ENCODE measurements at places on chromosomes 5 and 9. TPM values are rescaled to one million over a fixed set of nuclear protein-coding genes. Genes with fewer than 3 reads are reported as not detected.

Gene LHX2
- not detected for total RNA-seq

DNA sequence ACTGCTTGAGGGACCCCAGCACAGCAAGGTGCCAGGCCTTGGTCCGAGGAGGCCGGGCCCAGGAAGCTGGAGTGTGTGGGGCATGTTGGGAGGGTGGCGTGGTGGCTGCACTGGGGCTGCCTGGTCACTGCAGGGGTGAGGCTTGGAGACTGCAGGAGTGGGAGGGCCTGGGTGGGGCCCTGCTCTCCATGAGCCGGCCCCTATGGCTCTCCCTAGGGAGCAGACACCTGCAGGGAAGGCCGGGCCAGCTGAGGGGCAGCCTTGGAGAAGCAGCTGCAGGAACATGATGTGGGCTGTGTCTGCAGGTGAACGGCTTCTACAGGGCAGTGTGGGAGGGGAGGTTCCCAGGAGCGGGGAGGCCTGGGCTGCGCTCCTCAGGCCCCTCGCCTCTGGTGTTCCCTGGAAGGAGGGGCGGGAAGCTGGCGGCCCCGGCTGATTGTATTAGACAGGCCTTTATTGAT lies 41.7 kb upstream of the TMEM250 start:
- H3K4me3 ChIP-seq = no peak overlapping the region
- DNase-seq = no peak
- no peaks in the 10 kb centered on the region for H3K36me3 ChIP-seq
- H3K27me3 ChIP-seq = peaks cover 2% of the 10 kb centered on the region

Gene BTNL9
- total RNA-seq = not detected

GRCh38 chr5:34009610-34010009 lies 1.8 kb upstream of the AMACR start:
- no peak overlapping the region for H3K4me3 ChIP-seq
- peaks cover 4% of the 10 kb centered on the region for H3K36me3 ChIP-seq
- no peaks in the 10 kb centered on the region for H3K27me3 ChIP-seq
- DNase-seq = no peak

GRCh38 chr5:87909382-87909781 lies 359.3 kb downstream of the TMEM161B start:
- no peaks in the 10 kb centered on the region for H3K4me1 ChIP-seq
- no peak for DNase-seq
- no peaks in the 10 kb centered on the region for H3K36me3 ChIP-seq
- no peak overlapping the region for H3K4me3 ChIP-seq

DNA sequence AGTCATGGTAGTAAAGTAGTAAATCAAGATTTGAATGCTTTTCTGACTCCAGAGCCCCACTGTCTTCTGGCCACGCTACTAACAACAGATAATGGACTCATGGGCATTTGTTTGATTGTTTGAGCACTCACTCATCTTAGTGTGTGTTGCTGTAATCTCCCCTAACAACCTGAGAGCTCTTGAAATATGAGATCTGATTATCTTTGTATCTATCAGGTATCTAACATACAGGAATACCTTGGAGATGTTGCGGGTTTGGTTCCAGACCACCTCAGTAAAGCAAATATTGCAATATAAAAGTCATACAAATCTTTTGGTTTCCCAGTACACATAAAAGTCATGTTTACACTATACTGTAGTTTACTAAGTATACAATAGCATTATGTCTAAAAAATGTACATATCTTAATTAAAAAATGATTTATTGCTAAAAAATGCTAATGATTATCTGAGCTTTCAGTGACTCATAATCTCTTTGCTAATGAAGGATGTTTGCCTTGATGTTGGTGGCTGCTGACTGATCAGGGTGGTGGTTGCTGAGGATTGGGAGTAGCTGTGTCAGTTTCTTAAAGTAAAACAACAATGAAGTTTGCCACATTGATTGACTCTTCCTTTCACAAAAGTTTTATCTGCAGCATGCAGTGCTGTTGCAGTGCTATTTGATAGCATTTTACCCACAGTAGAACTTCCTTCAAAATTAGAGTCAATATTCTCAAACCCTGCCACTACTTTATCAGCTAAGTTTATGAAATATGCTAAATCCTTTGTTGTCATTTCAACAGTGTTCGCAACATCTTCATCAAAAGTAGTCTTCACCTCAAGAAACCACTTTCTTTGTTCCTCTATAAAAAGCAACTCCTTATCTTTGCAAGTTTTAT lies 92.2 kb downstream of the ZNF462 start:
- no peak overlapping the region for H3K4me3 ChIP-seq
- no peak overlapping the region for H3K27ac ChIP-seq
- no peaks in the 10 kb centered on the region for H3K4me1 ChIP-seq
- no peaks in the 10 kb centered on the region for H3K36me3 ChIP-seq
- no peak for DNase-seq
- peaks cover 1% of the 10 kb centered on the region for H3K27me3 ChIP-seq

DNA sequence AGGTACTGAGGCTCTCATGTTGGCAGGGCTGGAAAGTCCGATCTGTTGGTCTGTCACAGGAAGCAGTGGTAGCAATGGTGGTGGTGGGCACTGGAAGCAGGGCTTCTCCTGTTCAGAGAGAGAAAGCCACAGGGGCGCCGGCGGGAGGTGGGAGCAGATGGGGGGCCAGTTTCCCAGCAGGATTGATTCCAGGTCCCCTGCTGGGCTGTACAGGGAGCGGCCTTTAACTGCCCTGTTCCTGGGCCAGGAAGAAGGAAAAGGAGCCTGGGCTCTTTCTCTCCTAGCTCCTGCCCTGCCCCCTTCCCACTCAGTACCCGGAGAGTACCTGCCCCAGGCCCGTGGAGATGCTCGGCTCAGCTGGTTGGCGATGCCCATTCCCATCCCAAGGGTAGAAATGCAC lies 2.6 kb upstream of the DAB2IP start:
- peaks cover 40% of the 10 kb centered on the region for H3K27me3 ChIP-seq
- no peaks in the 10 kb centered on the region for H3K36me3 ChIP-seq
- H3K27ac ChIP-seq = no peak overlapping the region
- no peak overlapping the region for H3K4me3 ChIP-seq

Gene IL9
- not detected for total RNA-seq

GRCh38 chr9:7777771-7778170 lies 21.8 kb downstream of the DMAC1 start:
- no peaks in the 10 kb centered on the region for H3K4me1 ChIP-seq
- DNase-seq = no peak
- H3K4me3 ChIP-seq = no peak overlapping the region
- no peak overlapping the region for H3K27ac ChIP-seq

DNA sequence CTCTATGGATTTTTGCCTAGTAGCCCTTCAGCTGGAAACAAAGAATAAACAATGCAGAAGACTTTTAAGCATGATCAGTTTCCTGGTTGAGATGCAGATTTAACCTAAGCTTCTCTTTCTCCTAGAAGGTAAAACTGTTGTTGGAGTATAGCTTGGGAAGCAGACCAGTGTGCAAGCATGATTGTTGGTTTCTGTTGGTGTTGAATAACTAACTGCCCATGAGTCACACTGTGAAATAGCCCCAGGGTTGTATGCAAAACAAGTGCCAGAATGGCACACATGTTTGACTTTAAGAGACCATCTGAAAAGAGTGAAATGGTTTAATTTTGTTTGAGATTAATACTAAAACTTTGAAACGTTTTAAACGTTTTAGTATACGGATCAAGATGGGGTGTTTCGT lies 227.1 kb downstream of the ARHGEF28 start:
- H3K4me3 ChIP-seq = no peak overlapping the region
- peaks cover 10% of the 10 kb centered on the region for H3K27me3 ChIP-seq
- no peaks in the 10 kb centered on the region for H3K36me3 ChIP-seq
- H3K4me1 ChIP-seq = no peaks in the 10 kb centered on the region

- H3K36me3 ChIP-seq = no peaks in the 10 kb centered on the region
- peaks cover 51% of the 10 kb centered on the region for H3K4me1 ChIP-seq
- peak; percentile 84 for DNase-seq
Measured at GRCh38 chr5:67215519-67216471, 19.2 kb upstream of the CD180 start.

Data from activated CD8-positive, alpha-beta T cell treated with anti-CD3 and anti-CD28 coated beads for 36 hours (primary cell).